ENCODE measurements at places on chromosomes 5 and 9.
A peak's percentile ranks its signal among the peaks of the same experiment; 100 is the strongest.

DNA sequence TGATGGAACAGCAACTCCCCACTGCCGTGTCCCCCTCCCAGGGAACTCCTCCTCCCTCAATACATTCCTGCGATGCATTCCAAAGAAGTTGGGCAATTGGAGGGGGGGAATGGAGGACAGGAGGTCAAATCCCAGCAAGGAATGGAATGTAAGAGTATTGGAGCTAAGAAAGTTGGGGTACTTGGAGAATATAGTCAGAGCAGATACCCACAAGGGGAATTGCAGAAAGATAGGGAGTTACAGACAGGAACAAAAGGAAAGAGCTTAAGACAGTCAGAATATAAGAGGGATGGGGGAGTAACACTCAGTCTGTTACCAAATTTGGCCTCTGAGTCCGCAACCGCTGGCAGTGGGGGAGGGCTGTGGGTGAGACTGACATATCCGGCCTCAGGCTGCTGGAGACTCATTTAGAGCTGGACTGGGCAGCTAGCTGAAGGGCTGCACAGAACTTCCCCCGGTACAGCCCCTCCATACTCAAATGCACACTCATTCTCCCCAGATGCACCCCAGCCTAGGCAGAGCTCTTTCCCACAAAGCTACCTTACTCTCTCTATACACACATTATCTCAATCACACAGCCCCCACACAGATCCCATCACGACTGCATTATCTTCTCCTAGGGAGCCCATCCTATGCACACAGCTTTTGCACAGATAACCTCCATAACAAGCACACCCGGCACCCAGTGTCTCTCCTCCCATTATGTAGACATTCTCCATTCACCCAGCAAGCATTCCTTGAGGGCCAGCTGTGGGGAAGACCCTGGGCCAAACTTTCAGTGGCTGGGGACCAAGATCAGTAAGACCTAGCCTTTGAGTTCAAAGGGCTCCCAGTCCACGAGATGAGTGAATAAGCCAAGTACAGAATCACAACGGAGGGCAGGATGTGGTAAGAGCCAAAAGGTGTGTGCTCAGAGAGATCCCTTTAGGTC, 3.7 kb downstream of the TLN1 start:
- peak; percentile 70 for DNase-seq

DNA sequence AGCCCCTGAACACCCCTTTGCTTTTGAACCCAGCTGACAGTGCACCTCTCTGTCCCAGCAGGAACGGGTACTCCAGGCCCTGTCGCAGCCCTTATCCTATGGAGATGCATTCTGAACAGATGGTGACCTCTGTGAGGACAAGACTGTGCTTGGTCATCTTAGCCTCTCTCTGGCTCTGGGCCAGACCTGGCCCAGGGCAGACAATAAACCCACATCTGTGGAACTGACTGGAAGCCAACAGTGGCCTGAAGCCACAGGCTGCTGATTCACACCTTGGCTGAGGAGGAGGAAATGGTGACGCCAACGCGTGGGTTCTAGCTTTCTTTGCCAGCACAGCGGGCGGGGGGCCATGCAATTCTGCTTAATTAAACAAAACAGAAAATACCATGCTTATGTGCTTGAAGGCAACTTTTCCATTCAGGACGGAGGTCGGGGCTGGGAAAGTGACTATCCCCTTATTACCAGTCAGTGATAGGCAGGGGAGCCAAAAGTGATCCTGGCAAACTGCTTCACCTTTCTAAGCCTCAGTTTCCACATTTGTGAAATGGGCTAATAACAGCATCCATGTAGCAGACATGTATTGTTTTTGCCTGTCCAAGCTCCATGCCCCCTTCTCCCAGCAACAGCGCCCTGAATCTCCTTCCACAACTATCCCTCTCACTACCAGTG, 10.8 kb downstream of the SH3PXD2B start:
- peak; percentile 61 for DNase-seq

- DNase-seq, result no peak
These were observed 14.5 kb upstream of the AUH start for GRCh38 chr9:91376239-91376638.

DNA sequence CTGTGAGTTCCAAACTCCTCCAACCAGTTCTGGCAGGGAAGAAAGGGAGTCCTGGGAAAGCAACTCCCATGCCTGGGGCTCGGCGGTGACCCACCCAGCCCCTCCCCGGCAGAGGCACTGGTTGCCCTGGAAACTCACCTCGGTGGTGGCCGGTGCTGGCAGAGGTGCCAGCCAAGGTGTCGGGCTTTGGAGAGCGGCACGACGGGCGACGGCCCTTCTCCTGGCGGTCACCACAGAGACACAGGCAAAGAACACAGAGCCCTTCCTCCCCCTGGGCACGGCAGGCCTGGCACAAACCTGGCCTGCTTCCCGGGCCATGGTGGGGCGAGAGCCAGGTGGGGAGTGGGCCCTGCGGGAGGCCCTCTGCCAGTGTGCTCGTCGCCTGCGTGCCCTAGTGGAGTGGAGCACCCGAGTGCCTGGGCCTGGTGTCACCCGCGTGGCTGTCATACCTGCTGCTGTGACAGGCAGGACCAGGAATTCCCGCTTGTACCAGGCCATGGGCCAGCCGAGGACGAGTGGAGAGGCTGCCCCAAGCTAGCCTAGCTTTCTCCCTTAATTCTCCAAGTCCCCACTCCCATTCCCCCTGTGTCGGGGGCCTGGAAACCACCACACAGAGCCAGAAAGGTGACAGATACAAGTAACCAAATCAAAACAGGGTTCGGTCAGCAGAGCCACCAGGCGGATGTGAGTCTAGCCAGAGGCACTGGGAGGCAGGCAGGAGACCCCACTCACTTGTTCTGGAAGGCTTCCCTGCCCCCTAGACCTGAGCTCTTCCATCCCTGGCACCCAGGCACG, 8.2 kb upstream of the RALGDS start:
- no peak for DNase-seq

- DNase-seq, result no peak
These were observed 237.7 kb downstream of the MLLT3 start for GRCh38 chr9:20384642-20385041.
